ENCODE measurements at places on chromosomes 1 and 21.

GRCh38 chr1:118204648-118205047 is 19.6 kb upstream of the SPAG17 start:
- no peak for DNase-seq

DNA sequence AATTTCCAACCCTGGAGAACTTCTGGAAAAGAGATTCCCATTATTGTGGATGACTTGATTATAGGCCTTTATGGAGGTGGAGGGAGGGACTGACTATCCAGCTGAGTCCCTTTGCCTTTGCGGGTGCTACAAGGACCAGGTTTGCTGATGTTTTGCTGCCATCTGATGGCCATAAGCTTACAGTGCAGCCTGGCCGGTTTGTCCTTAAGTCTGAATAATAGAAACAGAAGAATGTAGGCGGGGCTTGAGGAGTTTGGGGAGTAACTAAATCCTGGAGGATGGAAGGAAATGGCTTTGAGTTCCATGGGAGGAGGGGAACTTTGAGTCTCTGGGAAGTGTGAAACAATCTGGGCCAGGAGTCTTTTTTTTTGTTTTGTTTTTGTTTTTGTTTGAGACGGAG is 55.7 kb upstream of the CD1D start:
- no peak for DNase-seq

DNA sequence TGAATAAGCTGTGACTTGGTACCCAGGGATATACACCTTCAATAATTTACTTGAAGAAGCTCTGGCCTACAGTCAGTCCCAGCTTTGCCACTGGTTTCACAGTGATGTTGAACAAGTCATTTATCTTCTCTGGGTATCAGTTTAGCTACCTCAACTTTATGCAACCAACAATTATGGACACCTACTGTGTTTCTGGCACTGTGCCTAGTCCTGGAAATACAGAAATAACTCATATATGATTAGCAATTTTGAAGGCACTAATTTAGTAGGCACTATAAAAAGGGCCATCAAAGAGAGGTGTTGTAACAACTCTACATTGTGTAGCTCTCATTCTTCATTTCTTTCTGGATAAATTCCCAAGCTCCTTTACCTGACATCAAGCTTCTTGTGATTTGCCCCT is 88.6 kb upstream of the SPATA6 start:
- DNase-seq: no peak

DNA sequence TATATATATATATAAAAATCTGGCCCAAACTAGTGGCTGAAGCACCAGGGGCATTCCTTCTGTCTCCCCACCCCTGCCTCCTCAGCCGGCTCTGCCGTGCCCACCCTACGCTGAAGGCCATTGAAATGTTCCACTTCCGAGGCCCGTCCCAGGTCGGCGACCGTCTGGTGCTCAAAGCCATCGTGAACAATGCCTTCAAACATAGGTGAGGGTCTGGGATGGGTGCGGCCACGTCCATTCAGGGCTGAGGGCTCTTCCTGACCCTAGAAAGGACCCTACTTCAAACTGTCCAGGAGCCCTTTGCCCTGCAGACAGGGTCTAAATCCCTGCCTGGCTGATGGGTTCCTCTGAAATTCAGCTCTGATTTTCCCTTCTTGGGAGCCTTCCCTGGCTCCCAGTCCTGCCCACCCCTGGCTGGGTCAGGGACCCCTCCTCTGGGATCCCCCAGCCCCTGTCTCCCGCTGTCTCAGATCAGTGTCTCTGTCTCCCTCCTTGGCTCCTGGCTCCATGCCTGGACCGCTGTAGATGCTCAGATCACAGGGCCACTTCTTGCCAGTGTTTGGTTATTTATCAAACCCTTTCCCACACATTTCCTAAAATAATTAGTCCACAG is 24.0 kb downstream of the FAM151A start:
- no peak for DNase-seq

DNA sequence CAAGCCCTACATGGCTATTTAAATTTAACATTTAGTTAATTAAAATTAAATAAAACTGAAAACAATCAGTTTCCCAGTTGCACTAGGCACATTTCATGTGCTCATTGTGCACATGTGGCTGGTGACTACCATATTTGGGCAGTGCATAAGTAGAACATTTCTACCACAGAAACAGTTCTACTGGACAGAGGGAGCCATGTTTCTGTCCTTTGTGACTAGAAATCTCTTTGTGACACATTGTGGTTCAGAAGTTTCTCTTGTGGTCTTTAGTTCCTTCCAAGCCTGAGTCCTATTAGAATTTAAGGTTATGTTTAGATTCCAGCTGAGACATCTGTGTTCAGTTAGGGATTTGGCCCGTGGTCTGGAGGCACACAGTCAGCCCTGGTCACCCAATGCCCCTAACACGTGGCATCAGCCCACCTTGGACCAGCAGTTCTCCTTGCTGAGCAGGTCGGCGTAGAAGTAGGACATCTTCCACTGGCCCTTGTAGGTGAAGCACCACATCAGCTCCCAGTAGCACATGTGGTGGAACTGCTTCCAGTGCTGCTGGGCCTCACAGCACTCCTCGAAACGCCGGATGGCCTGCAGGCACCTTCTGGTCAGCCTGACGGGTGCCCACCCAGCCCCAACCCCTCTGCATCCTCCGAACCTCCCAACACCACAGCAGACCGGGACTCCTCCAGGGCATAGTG is 29.1 kb downstream of the TTC39A start:
- DNase-seq: no peak

DNA sequence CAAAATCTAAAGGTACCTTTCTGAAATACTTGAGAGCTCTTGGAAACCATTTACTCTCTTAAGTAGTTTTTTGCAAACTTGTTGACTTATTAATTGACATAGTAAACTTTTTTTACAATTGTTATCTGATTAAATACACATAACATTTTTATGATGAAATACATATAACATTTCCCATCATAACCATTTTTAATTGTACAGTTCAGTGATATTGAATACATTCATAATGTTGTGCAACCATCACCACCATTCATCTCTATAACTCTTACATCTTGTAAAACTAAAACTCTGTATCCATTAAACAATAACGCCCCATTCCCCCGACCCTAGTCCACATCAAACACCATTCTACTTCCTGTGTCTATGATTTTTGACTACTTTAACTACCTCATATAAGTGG is 95.7 kb upstream of the ZNF648 start:
- DNase-seq: no peak

GRCh38 chr1:22284236-22284635 is 141.3 kb upstream of the WNT4 start:
- DNase-seq: no peak

GRCh38 chr1:53140451-53140850 is 2.0 kb downstream of the SLC1A7 start:
- no peak for DNase-seq

- DNase-seq: peak; percentile 24
Observed at GRCh38 chr1:28172713-28173150, 3.8 kb downstream of the PTAFR start.

All from hypothalamus (tissue), 51 donors.